T-helper 22 cell (primary cell): ENCODE measurements at places on chromosomes 2 and 18.

- no peak for DNase-seq
Measured at GRCh38 chr2:65292461-65293011, 64.9 kb downstream of the ACTR2 start.

GRCh38 chr2:135512099-135512498, 18.9 kb downstream of the ZRANB3 start:
- no peak for DNase-seq

- no peak for DNase-seq
Measured at GRCh38 chr2:12719400-12720277, 2.9 kb downstream of the TRIB2 start.

GRCh38 chr18:77056344-77057005, 76.1 kb downstream of the MBP start:
- DNase-seq, result no peak

DNA sequence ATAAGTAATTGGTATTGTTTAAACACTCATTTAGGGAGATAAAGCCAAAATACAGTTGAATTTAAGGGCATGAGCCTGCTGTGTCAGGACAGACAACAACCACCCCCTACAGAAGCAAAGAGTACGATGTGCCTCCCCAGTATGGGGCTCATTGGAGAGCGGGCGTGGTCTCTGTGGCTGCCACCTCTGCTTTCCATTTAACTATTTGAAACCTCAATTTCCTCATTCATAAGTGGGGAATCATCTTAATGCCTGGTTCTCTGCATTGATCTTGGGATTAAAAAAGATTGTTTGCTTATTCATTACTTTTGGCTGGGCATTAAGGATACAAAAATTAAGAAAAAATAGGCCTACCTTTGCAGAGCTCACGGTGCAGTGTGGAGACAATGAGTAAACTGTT, 21.4 kb downstream of the KCNS3 start:
- DNase-seq, result no peak

DNA sequence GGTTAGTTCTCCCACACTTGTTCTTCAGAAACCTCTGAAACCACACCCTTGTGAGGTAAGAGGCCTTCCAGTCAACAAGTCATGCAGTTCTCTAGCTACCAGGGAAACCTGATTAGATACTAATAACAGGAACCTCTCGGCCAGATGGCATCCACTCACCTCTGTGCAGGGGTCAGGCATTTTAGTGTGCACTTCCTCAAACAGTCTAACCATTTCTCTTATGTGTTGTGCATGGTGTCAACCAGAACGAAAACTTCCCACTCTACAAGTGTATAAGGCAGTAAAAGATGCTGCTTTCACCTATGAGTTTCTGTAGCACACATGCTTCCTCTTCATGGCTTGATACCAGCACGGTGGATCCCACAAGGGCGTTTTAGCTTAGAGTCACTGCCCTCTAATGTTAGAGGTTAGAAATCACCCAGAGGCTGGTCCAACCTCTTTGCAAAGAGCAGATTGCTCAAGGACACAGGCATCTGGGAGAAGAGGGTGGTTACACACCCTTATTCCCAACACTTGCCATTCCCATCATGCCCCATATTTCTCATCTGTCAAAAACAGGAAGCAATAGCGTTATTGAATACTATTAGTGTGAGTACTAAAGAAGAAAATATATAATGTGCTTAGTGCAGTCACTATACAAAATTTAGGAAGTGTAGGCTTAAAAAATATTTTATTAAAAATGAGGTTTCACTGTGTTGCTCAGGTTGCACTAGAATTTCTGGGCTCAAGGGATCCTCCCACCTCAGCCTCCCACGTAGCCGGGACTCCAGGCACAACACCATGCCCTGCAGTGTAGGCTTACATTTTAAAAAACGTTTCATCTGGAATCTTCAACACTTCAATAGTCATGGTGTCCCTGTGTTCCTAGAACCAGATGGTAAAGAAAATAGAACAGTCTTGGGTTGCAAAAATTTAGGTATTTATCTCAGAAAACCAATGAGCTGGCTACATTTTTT, 34.5 kb upstream of the RAB31 start:
- no peak for DNase-seq

DNA sequence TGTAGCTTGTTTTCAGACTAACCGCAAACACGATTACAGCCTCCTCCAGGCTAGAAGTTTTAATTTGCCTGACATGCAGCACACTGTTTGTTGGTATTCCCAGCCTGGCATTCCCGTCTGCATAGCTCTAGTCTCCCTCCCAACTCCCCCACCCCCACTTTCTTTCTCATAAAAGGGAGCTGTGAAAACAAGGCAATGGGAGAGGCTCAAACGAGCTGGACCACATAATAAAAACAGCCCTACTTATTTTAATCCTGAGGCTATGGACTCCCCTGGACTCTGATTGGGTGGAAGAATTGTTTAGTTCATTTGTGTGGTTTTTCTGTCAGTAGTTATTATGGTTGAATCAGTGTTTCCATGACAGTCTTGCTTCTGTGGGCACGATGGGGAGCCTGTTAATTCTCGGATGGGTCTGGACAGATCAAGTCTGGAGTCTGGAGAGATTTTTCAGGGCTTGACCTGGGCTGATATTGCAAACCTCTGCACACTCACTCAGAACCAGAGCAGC, 1.2 kb downstream of the STON1 start:
- no peak for DNase-seq

DNA sequence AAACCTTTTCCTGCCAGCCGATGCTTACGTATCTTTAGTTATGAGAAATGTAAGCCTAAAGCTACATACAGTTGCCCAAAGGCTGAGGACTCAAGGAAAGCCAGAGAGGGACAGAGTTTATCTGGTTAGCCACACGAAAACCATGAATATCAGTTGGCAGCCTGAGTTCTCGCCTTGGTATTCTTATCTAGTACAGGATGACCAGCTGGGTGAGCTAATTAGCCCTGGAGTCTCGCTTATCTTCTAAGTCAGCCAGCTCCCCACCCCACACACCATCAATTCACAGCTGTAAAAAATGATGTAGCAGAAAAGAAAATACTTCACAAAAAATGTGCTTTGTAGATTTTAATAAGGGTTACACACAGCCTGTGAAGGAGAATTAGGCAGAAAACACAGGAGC, 617.5 kb upstream of the SOX11 start:
- DNase-seq, result no peak

GRCh38 chr2:120589771-120590608, 145.7 kb upstream of the GLI2 start:
- no peak for DNase-seq
